Vagina (tissue), 2 donors: ENCODE measurements at places on chromosomes 4 and X.

- DNase-seq, result no peak
Measured at GRCh38 chr4:6847178-6847577, 62.4 kb upstream of the TBC1D14 start.

- no peak for DNase-seq
Measured at GRCh38 chrX:129833153-129833990, 10.3 kb downstream of the ZDHHC9 start.

DNA sequence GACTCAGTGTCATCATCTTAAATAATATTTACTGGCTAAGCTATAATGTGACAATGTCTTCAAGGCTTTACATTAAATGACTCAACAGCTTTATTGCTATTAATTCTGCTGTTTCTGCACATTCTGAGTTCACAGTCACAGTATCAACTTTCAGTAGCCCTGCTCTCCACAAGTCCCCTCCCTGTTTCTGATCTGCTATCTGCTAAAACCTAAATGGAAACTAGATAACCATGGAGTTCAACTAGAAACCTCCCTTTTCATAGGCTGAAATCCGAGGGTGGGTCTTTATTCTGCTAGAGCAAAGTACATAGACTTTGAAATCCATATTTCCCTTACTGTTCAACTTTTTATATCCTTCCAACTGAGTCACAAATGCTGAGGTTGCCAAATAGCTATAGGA, 5.4 kb upstream of the ACE2 start:
- no peak for DNase-seq

DNA sequence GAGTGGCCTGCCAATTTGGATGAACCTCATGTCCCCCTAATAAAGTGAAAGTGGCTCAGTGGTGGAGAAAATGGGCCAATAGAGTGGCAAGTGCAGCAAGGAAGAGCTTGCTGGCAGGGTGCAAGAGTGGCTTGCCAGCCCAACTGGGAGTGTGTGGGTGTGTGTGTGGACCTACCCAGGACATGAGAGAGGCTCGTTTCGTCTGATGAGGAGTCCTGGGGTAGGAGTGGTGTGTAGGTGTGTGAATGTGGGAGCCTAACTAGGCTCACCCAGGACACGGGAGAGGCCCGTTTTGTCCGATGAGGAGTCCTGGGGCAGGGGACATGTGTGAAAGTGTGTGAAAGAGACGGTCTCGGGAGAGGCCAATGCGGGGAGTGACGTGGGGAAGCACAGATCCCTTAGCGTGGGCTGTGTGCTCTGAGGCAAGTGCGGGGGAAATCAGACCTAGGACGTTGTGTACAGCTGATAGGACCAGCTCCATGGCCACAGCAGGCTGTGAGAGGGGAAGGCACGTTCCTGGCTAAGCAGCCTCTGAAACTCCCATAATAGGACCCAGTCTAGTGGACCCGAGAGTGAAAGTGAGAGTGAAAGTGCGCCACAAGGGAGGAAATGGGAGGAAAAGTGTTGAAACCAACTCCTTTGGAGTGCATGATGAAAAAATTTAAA, 5.3 kb downstream of the GAGE10 start:
- no peak for DNase-seq

- DNase-seq, result no peak
Measured at GRCh38 chr4:138055890-138056289, 186.3 kb downstream of the SLC7A11 start.

DNA sequence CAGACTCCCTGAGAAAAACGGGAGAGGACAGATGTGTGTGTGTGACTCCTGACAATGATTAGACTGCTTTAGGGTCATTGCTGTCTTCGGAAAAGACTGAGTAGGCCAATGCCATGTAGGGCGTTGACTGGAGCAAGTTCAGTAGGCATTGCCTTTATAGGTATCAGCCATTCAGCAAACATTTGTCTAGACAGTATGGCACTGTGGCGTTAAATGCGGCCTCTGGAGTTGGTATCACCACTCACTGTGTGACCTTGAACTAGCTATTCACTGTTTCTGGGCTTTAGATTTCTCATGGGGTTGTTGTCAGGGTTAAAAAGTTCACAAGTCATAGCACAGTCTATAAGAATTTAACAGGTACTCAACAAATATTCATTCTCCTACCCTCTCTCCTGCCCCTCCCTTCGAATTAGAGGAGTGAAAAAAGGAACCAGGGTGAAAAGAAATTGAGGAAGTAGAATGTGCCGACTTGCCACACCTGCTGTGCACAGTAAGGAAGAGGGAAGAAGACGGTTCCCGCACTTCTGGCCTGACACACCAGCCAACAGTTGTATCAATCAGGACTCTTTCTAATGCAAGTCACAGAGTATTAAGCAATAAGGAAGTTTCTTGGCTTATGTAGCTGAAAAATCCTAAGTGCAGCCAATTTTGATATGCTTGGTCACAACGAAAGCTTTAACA, 83.2 kb upstream of the PLAC8 start:
- DNase-seq, result no peak

GRCh38 chr4:143701365-143701764, 890 bp upstream of the FREM3 start:
- no peak for DNase-seq

DNA sequence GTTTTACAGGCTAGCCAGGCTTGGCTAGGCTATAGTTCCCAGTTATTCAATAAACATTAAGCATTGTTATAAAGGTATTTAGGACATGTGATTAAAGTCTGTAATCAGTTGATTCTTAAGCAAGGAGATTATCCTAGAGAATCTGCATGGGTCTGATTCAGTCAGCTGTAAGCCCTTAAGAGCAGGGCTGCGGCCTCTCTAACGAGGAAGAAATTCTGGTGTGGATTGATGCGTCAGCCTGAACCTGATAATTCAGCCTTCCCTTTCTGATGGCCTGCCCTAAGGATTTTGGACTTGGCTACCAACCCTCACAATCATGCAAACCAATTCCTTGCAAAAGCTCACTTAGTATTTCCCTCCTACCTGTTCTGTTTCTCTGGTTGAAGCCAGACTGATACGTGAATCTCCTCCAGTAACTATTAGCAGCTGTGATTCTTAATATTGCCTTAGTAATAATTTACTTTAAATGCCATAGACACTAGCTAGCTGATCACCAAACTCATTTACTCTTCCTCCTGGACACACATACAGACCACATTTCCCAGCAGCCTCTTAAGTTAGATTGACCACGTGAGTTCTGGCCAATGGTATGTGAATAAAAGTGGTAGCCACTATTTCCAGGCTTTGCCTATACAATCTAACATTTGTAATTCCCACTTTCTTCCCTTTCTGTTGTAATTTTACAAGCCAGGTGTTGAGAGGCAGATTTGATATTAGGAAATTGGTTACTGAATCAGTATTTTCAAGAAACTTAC, 678.0 kb upstream of the INTU start:
- no peak for DNase-seq
